ENCODE measurements at places on chromosomes 13 and 19.

GRCh38 chr19:2477141-2477710 lies 1.3 kb downstream of the GADD45B start:
- no peak for DNase-seq

- no peak for DNase-seq
These were observed 11.9 kb downstream of the MEIS3 start for GRCh38 chr19:47407417-47407774.

DNA sequence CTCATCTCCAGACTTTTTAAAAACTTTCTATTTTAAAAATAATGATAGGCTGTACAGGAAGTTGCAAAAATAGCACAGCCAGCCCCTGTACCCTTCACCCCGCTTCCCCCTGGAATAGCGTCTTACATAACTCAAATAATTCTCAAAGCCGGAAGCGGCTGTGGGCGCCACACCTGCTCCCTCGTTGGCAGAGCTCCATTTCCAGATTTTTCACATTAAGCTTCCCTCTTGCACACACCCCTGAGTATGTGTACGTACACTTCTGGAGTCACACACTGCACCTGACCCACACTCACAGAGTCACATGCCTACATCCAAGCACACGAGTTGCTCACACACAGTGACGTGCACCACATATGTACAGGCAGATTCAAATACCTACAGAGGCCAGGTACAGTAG lies 24.9 kb upstream of the DPP9 start:
- DNase-seq: no peak

DNA sequence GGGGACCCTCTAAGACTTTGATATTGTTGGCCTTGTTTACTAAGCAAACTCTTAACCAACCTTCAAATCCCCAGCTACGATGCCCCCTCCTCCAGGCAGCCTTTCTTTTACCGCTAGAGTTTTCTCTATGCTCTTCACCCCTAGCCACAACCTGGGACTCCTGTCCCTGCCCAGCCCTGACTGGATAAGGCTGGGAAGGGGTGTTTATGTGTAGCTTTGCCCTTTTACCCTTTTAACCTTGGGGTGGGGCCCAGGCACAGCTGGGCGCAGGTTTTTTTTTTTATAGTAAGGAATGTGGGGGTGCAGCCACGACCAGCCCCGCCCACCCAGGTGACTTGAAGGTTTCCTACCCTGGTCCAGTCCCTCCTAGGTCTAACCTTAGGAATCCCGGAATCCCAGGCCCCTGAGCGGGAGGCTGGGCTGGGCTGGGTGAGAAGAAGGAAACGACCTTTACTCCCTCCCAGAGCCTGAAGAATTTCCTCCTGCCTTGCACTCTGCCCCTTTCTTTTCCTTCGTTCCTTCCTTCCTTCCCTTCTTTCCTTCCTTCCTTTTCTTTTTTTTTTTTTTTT lies 12.2 kb downstream of the TJP3 start:
- DNase-seq: no peak

DNA sequence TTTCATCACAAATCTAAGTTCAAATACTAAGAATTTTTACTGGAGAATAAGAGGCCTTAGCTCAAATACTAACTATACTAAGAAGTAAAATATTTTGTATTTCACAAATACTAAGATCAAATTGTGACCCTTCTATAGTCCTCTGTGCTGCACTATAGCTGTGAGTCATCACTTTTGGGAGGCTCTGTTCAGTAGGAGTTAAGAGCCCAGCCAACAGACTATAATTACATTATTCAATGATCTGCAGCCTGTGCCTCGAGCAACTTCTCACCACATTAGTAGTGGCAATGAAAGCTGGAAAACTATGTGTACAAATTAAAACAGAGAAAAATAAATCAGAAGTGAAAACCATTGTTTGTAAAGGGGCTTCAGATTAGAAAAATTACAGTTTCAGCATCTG lies 147.3 kb upstream of the GPC6 start:
- no peak for DNase-seq

- no peak for DNase-seq
These were observed 149.1 kb downstream of the SLITRK5 start for GRCh38 chr13:87820241-87820640.

DNA sequence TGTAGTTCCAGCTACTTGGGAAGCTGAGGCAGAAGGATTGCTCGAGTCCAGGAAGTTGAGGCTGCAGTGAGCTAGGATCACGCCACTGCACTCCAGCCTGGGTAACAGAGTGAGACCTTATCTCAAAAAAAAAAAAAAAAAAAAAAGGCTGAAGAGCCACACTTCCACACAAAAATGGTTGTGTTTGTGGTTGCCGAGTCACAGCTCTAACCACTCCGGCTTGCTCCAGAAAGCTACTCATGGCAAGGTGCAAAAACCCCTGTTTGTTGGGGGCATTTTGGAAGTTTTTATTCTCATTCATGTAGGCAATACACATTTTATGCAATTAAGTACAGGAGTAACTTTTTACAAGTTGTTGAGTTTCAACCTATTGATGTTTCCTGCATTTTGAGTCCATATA lies 93.5 kb downstream of the INSR start:
- DNase-seq: no peak

DNA sequence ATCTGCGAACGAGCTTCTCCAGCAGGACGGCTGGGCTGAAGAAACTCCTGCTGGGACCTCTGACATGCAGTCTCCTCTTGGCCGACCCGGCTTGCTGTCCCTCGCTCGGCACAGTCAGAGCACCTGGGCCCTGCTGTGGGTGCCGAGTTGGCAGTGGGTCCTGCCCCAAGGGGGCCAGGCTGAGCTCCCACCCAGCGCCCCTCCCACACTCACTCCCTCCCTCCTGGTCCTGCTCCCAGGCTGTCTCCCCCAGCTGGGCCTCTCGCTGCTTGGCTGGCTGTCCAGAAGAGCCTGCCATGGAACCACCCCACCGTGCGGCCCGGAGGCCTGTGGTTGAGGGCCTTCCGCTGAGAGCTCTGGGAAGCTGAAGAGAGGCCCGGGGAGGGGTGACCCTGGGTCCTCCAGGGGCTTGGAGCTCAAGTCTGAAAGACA lies 6.0 kb downstream of the AKT2 start:
- DNase-seq: no peak

Data from GM20000 (cell line).